Stimulated activated CD4-positive, alpha-beta T cell treated with anti-CD3 and anti-CD28 coated beads, TNF-alpha, amount 100 ng/mL, for 24 hours (primary cell): ENCODE measurements at places on chromosomes 1 and 21.
A peak's percentile ranks its signal among the peaks of the same experiment; 100 is the strongest.

- DNase-seq, result no peak
Measured at GRCh38 chr1:181134543-181135436, 46.3 kb downstream of the IER5 start.

- DNase-seq, result no peak
Measured at GRCh38 chr21:29550205-29550604, 251.5 kb downstream of the BACH1 start.

DNA sequence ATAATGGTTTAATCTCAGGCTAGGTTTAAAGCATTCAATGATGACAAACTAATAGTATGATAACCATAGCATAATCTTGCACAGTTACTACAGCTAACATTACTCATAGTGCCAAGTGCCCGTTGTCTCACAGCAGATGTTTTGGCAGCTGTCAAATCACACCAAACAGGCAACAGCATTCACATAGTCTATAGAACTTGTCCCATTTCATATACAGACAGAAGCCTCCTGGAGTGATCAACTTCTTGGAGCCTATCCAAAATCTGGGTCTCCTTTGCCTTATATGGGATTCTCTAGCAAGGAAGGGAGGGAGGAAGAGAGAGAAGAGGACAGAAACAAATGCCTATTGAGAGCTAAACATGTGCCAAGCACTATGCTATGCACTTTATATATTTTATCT lies 250.6 kb upstream of the ZP4 start:
- DNase-seq, result no peak

- DNase-seq, result no peak
Measured at GRCh38 chr1:155873860-155874259, 14.5 kb downstream of the SYT11 start.

GRCh38 chr1:52002038-52002917 lies 11.8 kb upstream of the RAB3B start:
- peak; percentile 7 for DNase-seq

GRCh38 chr1:151058692-151059091 lies 730 bp downstream of the CDC42SE1 start:
- DNase-seq, result no peak

GRCh38 chr21:45248301-45248892 lies 39.3 kb downstream of the POFUT2 start:
- DNase-seq, result no peak

DNA sequence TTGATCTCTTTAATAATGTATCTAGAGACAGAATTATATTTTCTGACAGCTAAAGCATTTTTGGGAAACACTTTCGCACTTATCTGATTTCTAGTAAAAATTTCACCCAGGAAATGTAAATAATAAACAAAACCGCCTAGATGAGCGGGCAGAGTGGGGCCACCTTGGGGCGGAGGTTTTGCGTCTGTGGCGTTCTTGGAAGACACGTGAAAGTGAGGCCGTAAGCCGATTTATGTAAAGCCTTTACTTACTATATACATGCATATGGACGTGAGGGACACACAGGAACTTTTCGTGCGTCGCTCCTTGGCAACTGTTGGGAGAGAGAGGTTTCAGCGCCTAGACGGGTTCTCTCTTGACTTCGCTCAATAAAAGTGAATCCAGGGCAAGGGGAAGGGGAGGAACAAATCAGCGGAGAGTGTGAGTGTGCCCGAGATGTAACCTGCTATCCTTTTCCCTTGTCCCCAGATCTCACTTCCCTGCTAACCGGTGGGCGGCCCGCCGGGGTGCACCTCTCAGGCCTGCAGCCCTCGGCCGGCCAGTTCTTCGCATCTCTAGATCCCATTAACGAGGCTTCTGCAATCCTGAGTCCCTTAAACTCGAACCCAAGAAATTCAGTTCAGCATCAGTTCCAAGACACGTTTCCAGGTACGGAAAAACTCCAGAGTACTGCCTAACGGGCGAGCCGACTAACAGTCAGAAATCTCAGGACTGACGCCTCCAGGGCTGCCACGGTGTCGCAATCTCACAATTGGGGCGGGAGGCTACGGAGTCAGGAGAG lies 1.7 kb downstream of the HLX start:
- DNase-seq, result no peak

DNA sequence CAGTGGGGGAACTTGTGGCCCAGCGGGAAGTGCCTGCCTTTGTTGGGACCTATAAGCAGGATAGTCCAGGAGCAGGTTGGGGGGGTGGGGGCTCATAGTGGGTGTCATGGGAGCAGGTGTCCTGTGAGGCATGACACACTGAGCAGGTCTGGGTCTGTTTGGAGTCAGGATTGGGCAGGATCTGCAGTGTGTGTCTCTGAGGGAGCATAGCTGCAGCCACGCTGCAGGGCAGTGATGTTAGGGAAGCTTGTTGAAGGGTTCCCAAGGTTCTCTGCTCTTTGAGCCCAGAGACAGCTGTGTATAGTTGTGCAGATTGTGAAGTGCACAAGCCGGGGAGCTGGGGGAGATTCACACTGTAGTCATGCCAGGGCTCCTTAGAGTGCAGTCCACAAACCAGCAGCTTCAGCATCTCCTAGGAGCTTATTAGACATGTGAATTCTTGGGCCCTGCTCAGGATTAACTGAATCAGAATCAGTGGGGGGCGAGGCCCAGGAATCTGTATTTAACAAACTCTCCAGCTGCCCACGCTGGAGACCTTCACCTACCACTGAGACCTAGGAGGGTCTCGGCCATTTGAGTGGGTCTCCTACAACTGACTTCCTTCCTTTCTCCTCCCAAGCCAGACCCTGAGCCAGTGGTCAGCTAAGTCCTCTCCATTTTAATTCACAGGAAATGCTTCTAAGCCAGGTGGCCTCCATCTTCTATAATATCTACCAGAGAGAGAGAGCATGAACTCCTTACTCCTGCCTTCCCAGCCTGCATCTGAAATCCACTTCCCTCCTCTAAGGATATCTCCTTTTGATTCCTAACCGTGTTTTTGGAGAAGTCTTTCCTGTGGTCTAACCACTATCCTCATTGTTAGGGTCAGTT lies 11.1 kb downstream of the INSRR start:
- DNase-seq, result no peak

GRCh38 chr1:153490272-153491051 lies 30.0 kb upstream of the S100A7 start:
- no peak for DNase-seq
